Dorsolateral prefrontal cortex (tissue), 122 donors: ENCODE measurements at places on chromosomes 12 and 14.

GRCh38 chr14:89801136-89801535 lies 153.4 kb downstream of the EFCAB11 start:
- no peak for DNase-seq

- DNase-seq = peak; percentile 72
Measured at GRCh38 chr12:113152835-113153814, 3.6 kb downstream of the CFAP73 start.

DNA sequence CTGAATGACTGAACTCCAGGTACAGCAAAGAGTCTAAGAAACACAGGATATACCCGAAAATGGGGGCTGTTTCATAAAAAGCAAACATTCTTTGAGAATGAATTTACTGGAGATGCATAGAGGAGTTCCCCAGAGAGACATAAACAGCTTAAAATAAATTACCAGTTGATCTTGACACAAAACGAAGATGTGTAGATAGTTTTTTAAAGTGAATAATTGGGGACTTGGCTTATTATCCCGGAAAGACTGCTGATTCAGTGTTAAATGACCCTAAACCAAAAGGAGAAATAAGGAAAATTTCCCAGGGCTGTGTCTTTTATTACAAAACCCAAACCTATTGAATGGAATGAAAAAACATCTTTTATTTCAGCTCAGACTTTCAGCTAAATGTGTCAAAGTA lies 1052.8 kb upstream of the TMEM132C start:
- DNase-seq = no peak

DNA sequence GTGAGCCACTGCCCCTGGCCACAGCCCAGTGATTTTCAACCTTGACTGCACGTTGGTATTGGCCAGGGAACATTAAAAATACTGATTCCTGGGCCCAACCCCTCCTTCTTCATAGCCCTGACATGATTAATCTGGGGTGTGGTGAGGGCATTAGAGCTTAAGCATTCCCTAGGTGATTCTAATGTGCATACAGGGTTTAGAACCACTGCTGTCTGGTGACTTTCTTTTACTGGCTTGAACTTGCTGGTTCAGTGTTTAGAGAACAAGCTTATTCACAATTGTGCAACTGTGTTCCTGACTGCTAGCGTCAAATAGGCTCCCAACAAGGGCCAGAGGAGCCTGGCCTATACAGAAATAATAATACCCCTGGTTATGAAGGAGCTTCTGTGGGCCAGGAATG lies 488.8 kb upstream of the CCDC196 start:
- DNase-seq = no peak

DNA sequence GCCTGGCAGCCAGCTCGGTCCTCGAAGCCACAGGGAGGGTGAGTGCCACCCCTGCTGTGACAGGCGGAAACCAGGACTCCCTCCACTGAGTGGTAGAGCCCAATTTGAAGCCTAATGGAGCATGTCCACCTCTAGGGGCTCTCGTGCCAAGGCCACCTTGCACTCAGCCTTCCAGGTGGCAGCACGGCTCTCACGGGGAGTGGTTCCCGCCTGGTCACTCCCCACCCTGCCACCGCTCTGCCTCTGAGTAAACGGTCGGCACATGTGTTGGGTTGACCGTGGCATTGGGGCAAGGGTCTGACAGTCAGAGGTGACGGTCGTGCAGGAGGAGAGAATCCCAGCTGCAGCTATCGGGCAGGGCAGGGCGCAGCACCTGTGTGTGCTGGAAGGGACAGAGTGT lies 34.8 kb downstream of the IL31 start:
- DNase-seq = no peak

DNA sequence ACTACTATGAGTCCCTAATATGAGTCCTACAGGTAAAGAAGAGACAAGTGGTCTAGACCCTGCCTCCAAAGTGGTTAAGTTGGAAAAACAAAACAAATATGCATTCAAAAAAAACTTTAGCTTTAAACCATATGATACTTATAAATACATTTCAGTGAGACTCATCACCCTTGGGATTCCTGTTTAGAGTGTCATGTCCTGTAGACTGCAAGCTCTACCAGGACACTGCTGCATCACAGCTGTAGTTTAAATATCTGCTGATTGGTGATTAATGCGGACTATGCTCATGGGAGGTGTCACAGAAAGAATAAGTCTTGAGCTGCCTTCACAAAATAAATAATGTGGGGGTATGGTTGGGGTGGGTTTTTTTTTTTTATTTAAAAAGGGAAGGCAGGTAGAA lies 8.8 kb upstream of the LGR5 start:
- DNase-seq = no peak

- no peak for DNase-seq
Measured at GRCh38 chr14:49870908-49871307, 18.3 kb upstream of the NEMF start.

- no peak for DNase-seq
Measured at GRCh38 chr12:24955853-24956252, 7.0 kb upstream of the BCAT1 start.

- DNase-seq = no peak
Measured at GRCh38 chr12:89513544-89513943, 11.1 kb downstream of the GALNT4 start.

DNA sequence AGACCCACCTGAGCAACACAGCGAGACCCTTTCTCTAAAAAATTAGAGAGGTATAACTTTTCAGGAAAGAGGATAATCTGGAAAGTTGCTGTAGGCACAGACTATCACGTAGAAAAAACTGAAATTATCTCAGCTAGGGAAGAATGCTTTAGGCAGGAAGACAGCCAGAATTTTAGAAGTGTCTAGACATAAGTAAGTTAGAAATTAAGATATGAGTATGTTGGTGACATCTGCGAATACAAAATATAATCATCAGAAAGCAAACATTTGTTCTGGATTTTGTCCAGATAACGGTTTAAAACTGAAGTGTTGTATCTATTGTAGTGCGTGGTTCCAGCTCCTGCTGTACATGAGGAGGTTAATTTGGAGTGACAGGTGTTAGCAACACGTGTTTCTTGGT lies 123.2 kb downstream of the FBXL14 start:
- DNase-seq = no peak

GRCh38 chr12:53997204-53998109 lies 2.5 kb upstream of the HOXC9 start:
- DNase-seq = no peak

DNA sequence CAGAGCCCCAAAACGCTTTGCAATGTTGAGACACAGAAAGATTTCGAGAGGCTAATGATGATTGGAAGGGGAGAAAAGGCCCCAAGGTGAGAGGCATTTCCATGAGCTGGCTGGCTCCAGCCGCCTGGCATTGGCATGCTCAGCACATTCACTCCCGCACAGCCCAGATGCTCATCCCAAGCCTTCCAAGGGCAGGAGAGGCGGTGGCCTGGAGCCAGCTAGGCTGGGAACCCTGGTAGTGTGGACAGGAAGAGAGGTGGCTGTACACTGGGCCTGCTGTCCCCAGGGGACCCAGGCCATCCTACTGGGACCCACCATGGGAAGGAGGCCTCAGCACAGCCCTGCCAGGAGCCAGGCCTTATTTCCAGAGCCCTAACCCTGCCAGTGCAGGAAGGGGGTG lies 72.2 kb downstream of the SPTB start:
- DNase-seq = no peak

DNA sequence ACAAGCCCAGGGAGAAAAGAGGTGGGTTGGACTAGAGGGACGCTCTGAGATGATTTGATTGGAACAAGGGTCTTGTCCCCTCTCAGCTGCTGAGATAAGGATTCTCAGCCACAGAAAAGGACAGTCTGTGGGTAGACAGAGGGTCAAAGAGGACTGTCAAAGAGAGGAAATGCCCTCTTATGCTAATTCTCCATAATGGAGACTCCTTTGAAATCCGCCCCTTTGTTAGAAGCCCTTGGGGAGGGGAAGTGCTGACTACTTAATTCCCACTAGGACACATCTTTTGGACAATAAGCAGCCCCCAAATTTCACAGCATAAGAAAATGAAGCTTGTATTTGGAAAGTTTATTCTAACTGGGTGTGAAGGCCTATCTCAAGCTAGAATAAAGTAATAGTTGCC lies 176.6 kb downstream of the KTN1 start:
- DNase-seq = no peak

- no peak for DNase-seq
Measured at GRCh38 chr12:96112733-96113132, 77.3 kb upstream of the LTA4H start.

GRCh38 chr14:65949711-65950516 lies 536.3 kb upstream of the CCDC196 start:
- DNase-seq = no peak

- DNase-seq = no peak
Measured at GRCh38 chr12:79706156-79706555, 15.4 kb upstream of the PAWR start.

GRCh38 chr14:50354527-50354926 lies 42.2 kb downstream of the CDKL1 start:
- DNase-seq = no peak

DNA sequence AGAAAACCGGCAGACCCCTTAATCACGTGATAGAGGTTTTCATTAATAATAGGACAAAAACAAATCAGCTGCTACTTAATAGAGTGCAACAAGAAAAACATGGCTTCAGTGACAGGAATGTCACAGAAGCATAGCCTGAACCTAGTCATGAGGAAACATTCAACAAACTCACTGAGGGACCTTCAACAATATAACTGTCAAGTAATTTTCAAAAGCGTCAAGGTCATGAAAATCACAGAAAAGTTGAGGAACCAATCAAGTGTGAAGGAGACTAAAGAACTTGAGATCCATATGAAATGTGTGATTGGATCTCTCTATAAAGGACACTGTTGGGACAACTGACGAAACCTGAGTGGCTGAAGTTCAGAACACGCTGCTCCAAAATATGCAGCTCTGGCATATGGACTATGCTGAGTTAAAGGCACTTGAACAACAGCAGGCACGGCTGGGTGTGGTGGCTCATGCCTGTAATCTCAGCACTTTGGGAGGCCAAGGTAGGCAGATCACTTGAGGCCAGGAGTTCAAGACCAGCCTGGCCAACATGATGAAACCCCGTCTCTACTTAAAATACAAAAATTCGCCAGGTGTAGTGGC lies 16.3 kb downstream of the NDUFA12 start:
- DNase-seq = no peak

- no peak for DNase-seq
Measured at GRCh38 chr14:99687284-99688209, 3.4 kb downstream of the CYP46A1 start.

GRCh38 chr12:132449565-132450417 lies 40.2 kb upstream of the FBRSL1 start:
- no peak for DNase-seq

- DNase-seq = no peak
Measured at GRCh38 chr12:115710104-115710564, 567.4 kb downstream of the MED13L start.

DNA sequence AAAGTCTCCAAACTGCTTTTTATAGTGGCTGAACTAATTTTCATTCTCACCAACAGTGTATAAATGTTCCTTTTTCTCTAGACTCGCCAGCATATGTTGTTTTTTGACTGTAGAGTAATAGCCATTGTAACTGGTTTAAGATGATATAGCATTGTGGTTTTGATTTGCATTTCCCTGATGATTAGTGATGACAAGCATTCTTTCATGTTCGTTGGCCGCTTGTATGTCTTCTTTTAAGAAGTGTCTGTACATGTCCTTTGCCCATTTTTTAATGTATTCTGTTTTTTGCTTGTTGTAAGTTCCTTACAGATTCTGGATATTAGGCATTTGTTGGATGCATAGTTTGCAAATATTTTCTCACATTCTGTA lies 404.9 kb downstream of the FLRT2 start:
- no peak for DNase-seq

GRCh38 chr14:72146241-72146640 lies 214.0 kb downstream of the RGS6 start:
- no peak for DNase-seq

- no peak for DNase-seq
Measured at GRCh38 chr14:95524706-95525512, 8.5 kb upstream of the SYNE3 start.

- no peak for DNase-seq
Measured at GRCh38 chr14:88668448-88669116, 105.7 kb downstream of the ZC3H14 start.

DNA sequence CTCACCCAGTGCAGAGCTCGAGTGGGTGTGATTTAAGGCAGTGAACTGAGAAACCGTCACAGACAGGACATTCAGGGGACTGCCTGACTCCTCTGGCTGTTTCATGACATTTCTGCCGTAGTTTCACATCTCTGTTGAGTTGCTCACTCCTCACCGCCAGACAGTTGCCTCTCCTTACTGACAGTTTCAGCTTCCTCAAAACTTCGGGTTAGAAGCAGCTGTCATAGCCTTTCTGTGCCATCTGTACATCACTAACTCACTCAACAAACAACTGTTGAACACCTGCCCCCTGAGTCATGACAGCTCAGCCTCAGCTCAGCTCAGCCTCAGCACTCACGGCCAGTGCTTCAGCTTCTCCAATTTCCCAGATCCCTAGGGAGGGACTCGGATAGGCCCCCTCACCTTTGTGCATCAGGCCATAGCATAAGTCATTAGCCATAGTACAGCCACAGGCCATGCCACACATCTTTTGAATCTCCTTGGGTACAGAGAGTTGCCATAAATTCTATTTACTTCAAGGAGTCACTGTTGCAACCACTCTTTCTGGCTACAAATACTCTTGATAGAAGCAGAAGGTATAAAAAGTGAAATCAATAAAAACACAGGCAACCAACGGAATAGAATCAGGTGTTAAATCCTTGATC lies 6.2 kb upstream of the SLC15A4 start:
- no peak for DNase-seq

DNA sequence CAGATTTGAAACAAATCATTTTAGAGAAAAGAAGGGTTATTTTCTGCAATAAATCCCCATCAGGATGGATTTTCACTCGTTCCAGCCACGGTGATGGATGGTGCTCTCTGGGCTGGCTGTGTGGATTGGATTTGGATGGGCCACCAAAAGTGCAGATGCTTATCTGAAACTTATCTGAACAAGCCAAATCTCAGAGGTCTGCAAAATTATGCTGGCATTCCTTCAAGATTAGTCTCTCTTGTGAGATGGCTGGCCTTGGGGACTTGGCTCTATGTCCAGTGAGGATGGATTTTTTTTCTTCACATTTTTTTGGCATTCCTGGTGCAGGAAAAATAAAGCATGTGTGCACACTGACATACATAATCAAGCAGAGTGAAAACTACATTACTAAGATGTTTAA lies 341.9 kb downstream of the GXYLT1 start:
- no peak for DNase-seq

DNA sequence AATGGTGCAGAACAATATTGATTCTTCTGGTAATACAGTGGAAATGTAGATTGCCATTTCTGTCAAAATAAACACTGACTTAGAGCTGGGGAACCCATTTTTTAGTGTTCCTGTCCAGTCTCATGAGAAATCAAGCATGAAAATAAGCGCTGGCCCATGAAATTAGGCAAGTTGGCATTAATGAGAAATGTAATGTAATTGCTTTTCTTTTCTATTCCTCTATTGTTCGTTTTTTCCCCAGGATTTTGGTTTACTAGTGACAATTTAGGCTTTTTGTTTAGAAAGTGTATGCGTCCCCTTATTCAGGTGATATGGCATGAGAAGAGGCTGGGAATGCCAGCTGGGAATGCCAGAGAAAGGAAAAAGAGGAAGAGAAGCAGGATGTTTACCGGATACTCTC lies 64.4 kb upstream of the KICS2 start:
- no peak for DNase-seq
